ENCODE measurements at places on chromosomes 5 and 9.

DNA sequence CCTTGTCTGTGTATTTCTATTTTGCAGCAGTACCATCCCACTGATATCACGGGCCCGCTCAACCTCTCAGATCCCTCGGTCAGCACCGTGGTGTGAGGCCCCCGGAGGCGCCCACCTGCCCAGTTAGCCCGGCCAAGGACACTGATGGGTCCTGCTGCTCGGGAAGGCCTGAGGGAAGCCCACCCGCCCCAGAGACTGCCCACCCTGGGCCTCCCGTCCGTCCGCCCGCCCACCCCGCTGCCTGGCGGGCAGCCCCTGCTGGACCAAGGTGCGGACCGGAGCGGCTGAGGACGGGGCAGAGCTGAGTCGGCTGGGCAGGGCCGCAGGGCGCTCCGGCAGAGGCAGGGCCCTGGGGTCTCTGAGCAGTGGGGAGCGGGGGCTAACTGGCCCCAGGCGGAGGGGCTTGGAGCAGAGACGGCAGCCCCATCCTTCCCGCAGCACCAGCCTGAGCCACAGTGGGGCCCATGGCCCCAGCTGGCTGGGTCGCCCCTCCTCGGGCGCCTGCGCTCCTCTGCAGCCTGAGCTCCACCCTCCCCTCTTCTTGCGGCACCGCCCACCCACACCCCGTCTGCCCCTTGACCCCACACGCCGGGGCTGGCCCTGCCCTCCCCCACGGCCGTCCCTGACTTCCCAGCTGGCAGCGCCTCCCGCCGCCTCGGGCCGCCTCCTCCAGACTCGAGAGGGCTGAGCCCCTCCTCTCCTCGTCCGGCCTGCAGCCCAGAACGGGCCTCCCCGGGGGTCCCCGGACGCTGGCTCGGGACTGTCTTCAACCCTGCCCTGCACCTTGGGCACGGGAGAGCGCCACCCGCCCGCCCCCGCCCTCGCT is 1.9 kb downstream of the LRRC26 start:
- DNase-seq, result no peak

DNA sequence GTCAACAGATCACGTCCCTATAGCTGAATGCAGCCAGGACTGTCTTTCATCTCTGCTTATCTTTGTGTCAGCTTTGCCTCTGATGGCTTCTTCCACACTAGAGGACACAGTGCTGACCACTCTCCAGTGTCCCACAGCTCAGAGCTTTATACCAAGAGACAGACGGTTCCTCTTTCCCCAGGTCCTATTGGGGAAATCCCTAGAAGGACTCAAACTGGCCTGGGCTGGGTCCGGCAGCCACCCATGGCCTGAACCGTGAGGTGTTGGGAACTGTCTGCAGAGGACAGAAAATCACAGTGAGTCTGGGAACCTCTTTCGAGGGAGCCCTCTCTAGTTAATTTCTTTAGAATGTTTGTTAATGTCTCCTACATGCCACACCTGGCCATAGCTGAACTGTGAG is 68.3 kb upstream of the SHB start:
- DNase-seq, result no peak

DNA sequence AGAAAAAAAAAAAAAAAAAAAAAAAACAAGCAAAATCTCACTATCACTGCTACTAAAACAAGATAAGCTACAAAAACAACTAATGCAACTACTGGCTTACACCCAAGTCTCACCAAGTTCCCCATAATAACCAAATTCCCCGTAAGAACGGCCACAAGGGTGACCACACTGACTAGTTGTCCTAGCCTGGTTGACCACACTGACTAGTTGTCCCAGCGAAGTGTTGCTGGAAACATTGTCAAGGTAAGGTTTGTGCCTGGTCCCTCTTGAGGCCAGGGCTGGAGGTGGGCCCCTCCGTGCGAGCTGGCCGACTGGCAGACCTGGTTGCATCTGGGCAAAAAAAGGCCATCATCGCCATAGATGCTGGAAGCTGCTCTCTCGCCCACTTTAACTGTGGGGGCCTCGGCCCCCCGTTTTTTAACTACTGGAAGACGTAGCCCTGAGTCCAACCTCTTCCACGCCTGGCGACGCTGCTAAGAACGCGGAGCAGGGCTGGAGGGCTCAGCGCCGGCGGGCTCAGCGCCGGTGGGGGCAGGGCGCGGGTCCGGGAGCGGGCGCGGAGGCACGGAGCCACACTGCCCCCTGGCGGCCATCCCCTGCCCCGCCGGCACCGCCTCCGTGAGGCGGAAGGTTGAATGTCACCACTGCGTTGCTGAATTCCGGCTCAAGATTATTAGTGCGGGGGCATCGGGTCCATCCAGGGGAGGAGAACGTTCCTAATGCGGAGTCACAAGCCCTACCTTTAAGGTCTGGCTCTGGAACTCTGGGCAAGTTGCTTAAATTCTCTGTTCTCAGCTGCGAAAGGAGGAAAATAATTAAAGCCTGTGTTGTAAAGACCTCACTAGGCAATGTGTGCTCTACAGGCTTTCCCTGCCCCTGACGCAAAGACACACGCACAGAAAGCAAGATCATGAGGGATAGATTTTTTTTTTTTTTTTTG is 84.0 kb downstream of the HSD17B3 start:
- DNase-seq, result peak; percentile 61

DNA sequence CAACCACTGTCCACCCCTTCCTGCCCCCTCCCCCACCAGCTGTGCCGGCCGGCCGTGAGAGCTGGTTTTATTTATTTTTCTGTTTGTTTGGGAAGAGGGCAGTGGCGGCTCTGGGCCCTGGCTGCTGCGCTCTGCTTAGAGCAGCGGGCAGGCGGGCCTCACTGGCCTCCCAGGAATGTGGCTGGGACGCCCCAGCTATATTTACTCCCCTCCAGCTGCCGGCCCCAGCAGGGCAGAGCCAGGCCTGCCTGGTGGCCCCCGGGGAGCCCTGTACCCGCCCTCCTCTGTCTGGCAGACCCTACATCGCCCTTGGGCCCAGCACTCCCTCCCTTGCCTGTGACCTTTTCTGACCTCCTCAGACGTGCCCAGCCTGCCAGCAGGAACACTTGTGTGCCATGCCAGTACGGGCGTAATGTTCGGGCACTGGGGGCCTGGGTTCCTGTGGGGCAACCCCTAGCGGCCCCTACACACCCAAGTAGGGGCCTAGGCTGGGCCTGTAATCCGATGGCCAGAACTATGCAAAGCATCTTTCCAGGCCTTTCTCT is 7.7 kb downstream of the CXXC5 start:
- no peak for DNase-seq

- no peak for DNase-seq
Observed at GRCh38 chr5:96753848-96754247, 53.9 kb downstream of the ERAP1 start.

GRCh38 chr5:68593211-68593671 is 377.7 kb downstream of the PIK3R1 start:
- DNase-seq, result no peak

DNA sequence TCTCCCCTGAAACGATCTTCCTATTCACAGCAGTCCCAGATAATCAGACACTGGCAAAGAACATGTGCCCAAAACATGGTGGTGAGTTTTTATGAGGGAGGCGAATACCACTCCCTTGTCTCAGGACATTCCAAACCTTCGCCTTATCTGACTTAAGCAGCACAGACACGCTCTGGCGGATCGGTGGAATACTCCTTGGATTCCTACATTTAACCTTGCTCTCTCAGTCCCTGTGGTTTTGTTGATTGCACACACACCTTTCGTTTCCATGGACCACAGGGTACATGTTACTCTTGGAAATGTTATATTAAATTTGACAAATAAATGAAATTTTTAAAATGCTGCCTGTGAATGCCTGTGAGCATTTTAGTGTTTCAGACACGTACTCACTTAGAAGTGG is 87.8 kb upstream of the CPEB4 start:
- no peak for DNase-seq

- DNase-seq, result no peak
Observed at GRCh38 chr9:130114741-130115140, 57.5 kb upstream of the NCS1 start.

DNA sequence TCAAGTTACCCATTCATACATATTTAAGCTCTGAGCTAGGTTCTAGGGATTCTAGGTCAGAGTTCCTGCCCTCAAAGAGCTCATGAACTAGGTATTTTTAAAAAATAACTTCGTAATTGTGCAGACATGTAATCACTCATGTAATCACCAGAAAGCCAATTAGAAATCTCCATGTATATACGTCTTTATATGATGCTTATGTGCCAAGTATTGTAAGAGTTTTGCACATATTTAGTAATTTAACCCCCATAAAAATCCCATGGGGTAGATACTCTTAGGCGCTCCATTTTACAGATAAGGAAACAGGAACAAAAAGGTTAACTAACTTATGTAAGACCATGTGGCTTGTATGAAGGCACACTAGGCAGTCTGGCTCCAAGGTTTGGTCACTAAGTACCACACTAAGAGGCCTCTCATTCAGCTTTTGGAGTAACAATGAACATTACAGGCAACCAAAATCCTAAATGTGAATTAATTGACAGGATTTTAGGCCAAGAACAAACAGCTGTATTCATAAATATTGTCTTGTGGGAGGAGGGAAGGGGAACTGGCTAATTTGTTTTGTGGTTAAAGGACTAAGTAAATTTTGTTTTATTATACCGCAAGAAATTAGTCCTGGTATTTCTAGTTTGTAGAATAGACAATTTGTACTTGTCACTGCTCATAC is 1.7 kb upstream of the OTULINL start:
- DNase-seq, result no peak

GRCh38 chr5:138011991-138012390 is 20.9 kb downstream of the FAM13B start:
- DNase-seq, result no peak

- DNase-seq, result no peak
Observed at GRCh38 chr9:112894041-112894440, 3.4 kb upstream of the SLC46A2 start.

DNA sequence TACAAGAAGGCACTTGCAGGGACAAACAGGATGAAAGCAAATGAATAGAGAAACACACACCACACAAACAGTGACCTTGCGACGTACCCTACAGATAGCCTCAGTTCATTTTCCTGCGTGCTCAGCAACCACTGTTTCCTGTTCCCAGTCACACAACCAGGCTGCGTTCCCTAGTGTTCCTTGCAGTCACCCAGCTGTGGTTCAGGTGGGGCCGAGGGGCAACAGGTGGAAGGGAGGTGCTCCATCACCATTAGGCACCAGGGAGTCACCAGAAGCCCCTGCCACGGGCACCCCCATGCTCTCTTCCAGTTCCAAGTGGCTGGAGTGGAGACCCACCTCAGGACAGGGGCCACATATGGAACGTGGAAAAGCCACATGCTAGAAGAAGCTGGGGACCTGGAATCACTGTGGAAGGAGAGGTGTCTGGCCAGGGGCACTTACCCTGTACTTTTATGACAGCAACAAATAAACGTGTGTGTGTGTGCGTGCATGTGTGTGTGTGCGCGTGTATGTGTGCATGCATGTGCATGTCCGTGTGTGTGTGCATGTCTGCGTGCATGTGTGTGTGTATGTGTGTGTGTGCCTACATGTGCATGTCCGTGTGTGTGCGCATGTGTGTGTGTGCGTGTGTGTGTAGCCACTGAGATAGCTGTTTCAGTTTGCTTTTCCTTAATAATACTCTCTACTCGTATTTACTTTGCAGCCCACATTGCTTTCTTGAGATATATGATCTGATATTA is 18.8 kb upstream of the FCN2 start:
- no peak for DNase-seq

- no peak for DNase-seq
Observed at GRCh38 chr5:146185161-146185560, 2.7 kb upstream of the LARS1 start.

DNA sequence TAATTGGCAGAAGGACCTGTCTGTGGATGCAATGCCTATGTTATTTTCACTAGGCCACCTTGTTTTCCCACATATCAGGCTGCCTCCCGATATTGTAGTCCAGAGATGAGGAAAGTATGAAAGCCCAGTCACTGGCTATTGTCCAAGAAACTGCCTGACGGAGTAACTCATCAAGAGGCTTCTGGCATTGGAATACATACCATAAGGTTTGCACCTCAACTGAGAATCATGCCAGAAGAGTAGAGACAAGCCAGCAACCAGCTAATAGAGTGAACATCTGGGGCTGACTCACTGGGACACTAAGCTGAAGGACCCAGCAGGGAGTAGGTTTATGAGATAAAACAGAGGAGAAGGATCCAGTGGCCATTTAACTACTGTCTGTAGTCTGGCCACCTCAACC is 137.2 kb upstream of the FST start:
- DNase-seq, result no peak

DNA sequence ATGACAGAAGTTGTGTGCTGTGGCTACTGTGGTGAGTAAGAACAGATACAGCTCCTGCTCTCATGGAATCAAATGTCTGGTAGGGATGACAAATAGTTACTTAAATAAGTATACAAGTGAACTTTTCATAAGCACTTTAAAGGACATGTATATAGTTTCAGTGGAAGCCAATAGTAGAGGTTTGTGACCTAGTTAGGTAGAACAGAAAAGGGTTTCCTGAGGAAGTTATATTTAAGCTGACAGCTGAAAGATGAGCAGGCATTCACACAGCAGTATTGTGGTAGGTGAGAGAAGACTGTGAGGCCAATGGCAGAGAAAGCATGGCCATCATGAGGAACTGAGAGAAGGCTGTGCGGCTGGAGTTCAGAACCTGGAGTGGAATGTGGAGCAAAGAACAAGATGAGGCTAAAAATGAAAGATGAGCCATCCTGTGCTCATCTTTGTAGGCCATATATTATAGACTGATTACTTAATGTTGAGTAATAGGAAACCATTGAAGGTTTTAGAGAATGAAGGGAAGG is 15.4 kb downstream of the FAM174A start:
- DNase-seq, result no peak

DNA sequence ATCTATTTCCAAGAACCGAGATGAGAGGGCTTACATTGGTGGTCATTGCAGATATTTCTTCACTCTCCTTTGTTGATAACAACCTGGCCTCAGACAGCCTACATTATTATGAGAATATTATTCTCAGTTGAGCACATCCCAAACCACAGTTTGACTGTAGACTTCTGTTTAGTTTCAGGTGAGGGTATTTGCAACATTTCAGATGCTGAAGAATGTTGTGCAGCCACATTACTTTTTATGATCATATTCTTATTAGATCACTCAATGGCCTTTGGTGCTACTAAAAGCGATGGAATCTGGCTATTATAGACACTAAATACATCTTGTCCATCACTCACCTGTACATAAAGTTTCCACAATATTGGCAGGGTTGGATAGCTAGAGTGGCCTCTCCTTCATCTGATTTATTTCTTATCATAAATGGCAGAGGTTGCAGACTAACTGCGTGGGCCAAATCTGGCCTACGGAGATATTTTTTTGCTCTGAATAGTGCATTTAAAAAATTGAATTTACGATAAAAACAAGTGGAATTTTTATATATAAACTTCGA is 26.2 kb upstream of the RICTOR start:
- DNase-seq, result no peak

DNA sequence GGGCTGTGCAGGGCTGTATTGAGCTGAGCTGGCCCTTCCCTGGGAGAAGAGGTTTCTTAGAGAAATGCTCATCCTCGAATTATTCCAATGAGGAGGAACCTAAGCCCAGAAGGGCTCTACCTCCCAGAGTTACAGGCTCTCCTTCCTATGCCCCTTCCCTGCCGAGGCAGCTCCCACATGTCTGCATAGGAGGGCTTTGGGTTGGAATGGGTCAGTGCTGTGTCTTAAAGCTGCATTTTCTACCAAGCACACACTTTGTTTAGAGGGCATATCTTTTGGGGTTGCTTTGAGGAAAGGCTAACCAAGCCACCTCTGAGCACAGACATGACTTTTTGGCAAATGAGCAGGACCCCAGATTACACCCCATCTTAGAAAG is 9.1 kb downstream of the NEK6 start:
- no peak for DNase-seq

- DNase-seq, result no peak
Observed at GRCh38 chr5:115070737-115071136, 99.0 kb downstream of the TRIM36 start.

GRCh38 chr5:140565780-140566095 is 1.1 kb downstream of the SLC35A4 start:
- DNase-seq, result no peak

Data from activated CD4-positive, alpha-beta T cell treated with anti-CD3 and anti-CD28 coated beads for 1 hour (primary cell).